ENCODE measurements at places on chromosomes 13 and 19.

DNA sequence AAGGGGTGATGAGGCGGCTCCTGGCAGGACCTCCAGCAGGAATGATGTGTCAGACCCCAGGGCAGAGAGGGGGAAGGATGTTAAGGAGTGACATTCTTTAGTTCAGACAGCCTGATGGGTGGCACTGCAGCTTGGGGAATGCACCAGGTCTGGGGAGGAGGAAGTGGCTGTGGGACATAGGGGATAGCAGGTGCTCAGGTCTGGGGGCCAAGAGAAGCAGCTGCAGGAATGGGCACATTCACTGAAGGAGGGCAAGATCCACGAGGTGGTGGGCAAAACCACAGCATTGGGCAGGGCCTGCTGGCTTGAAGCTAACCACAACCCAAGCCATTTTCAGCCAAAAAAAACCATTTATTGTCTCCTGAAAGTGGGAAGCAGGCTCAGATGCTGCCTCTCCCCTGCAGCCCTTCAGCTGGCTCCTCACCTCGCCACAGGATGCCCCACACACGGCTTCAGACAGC lies 26.5 kb downstream of the COMP start:
- no peak for DNase-seq

DNA sequence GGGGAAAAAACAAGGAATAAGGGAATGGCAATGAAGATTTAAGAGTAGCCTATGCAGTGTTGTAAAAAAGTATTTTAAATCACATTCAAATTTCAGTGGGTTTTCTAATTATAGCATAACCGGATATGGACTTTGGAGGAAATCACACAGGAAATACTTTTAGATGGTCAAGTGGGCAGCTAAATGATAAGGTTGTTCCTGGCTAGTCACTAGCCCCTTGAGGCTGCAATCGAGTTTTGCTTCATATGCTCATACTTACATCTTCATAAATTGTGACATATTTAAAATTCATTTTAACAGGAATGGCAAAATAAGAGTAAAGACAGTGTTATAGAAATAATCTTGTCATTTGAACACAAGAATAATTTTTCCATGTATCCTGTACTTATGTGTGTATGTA lies 88.9 kb downstream of the WDFY2 start:
- no peak for DNase-seq

DNA sequence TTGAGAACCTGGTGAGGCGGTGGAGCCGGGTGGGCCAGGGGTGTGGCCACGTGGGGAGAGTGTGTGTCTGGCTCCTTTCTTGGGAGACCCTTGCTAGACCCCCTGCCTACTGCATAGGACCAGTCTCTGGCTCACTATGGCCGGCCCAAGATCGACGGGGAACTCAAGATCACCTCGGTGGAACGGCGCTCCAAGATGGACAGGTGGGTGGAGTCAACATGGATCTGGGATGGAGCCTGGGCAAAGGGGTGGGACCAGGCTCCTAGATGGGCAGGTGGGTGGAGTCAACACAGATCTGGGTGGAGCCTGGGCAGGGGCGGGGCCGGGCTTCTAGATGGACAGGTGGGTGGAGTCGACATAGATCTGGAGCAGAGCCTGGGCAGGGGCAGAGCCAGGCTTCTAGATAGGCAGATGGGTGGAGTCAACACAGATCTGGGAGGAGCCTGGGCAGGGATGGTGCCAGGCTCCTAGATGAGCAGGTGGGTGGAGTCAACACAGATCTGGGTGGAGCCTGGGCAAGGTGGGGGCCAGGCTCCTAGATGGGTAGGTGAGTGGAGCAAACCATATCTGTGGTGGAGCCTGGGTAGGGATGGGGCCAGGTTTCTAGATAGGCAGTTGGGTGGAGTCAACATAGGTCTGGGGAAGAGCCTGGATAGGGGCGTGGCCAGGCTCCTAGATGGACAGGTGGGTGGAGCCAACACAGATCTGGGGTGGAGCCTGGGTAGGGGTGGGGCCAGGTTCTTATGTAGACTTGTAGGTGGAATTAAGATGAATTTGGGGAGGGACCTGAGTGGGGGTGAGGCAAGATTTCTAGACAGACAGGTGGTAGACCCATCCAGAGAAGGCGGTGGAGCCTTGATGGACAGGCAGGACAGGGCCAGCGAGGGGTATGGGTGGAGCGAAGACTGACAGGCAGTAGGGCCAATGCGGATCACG lies 56.5 kb downstream of the VAV1 start:
- no peak for DNase-seq

- no peak for DNase-seq
Measured at GRCh38 chr13:38735665-38736440, 49.0 kb downstream of the FREM2 start.

DNA sequence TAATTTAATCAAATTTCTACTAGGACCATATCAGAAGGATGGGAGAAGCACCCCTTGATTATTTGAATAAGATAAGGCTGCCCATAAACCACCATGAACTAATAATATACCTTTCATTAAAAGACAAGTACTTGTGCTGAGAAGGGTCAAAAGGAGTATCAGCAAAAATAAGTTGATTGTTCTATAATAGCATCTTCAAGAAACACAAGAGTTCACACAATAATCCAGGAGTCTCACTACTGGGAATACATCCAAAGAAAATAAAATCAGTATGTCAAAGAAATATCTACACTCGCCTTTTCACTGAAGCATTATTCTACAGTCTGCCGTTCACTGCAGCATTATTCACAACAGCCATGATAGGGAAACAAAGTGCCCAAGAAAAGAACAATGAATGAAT lies 1310.1 kb upstream of the PCDH9 start:
- DNase-seq, result no peak

DNA sequence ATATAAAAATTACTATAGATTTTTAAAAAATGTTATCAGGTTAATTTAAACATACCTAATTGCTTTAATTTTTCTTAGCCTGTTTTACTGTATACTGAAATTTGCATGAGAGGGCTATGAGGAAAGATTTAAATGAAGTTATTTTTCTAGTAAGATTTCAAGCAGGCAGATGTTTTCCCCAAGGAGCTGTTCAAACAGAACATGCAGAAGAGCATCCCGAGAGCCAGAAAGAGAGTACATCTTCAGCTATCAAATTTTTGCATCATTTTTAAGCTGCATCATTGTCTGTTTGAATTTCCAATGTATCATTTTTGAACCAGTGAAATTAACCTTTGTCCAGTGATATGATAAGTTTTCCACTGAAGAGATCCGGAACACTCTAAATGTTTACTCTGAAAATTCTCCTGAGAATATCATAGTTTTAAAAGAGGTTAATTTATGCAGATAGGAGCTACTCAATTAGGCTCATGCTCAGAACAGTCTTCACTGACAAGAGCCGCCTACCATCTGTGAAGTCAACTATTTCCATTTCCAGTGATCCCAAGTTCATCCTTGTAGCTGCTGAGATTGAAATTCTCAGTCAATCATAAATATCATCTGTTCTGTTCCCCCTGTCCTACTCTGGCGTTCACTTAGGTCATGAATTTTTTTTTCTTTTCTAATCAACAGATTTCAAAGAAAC lies 467.7 kb upstream of the NBEA start:
- no peak for DNase-seq

GRCh38 chr19:16066611-16067104 lies 9.6 kb upstream of the TPM4 start:
- DNase-seq, result no peak

DNA sequence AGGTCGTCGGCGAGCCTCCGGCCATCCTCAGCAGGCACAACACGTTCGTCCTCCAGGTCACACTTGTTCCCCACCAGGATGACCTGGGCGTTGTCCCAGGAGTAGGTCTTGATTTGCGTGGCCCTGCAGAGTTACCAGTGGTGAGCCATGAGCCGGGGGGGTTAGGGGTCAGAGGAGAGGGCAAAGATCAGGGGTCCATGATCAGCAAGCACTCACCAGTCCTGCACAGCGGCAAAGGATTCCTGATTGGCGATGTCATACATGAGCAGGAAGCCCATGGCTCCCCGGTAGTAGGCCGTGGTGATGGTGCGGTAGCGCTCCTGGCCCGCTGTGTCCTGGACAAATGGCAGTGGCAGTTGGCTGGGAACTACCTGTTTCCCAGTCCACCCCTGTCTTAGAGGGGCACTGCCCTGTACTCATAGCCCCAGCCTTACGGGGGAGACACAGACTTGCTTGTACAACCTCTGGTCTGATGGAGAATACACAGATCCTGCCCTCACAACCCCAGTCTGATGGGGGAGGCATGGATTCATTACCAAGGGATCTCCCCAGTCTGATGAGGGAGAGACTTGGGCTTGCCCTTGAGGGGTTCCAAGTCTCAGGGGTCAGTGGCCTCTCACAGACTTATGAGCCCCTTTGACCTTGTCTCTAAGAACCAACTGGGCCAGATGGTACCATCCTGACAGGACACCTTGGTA lies 3.9 kb downstream of the RAB3D start:
- DNase-seq, result no peak

DNA sequence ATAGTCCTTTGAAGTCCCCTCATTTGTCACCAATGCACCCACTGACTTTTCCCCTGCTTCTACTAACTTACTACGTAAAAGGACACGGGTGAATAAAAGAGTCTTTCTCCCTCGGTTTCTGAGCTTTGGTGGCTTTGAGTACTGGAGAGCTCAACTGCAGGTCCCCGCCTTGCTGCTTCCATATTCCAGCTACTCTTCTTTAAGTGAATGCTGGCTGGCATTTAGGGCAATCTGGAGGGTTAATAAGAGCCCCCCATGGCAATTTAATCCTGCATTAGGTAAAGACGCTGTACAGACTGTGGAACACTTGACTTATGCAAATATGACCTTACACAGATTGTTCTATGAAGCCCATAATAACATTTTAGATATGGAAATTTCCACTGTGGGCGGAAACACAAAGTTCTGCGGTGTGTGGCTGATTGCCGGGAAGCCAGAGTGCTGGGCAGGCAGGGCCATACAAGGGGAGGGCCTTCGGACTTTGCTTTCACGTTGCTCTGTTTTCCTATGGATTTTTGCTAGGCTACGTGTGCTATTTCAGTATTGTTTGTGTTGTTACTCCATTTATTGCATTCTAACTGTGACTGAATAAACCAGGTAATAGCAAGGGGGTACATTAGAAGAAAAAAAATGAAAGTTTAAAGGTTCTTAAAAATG lies 97.5 kb downstream of the SLC10A2 start:
- no peak for DNase-seq

Measured in activated CD8-positive, alpha-beta memory T cell treated with anti-CD3 and anti-CD28 coated beads for 48 hours (primary cell).